Foreskin keratinocyte (primary cell): ENCODE measurements at places on chromosomes 7 and 10.

- DNase-seq: no peak
Measured at GRCh38 chr10:6144406-6145165, 55.8 kb downstream of the RBM17 start.

DNA sequence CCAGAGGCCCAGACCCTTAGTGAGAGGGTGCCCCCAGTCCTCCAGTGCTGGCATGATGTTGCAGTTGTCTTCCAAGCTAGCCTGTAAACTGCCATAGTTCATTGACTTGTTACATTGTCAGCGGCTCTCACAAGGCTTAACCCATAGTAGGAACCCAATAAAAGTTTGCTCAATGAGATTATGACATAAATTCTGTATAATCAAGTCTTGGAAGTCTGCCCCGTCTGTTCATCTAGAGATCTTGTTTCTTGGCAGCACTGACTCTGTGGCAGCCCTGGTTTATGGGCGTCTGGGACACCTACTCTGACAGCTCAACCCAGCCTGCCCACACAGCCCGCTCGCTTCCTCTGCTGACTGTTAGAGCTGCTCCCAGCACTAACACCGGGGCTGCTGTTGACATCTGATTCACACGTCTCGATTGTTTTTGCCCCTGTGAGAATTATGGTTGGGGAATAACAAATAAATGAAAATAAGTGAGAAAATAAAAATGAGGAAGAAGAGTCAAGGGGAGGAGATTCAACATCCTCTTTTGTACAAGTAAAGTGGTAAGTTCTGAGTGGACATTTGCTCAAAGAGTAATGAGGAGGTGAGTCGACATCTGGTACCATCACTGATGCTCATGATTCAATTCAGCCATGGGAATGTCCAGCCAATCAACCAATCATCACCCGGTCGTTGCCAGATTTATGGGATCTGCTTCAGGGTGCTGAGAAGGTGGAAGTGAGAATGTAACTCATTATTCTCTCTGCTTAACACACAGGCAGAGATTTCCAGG, 160.8 kb downstream of the SPAG6 start:
- DNase-seq: no peak

DNA sequence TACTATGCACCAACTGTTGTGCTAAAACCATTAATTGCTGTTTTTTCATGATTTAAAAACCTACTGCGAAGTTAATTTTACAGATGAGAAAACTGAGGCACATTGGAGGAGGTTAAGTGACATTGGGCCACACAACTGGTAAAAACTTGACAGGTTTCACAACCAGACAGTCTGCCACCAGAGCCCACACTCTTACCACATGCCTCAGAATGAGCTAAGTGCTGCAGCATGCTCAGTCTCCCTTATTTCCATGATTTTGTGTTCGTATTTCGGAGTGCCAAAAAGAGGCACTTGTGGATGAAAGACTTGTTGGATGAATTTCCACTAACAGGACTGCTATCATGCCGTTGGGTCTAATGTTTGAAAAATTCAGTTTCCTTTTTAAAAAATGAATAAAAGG, 77.4 kb downstream of the PCLO start:
- no peak for DNase-seq

GRCh38 chr7:20778063-20778721, 8.5 kb downstream of the SP8 start:
- peak; percentile 3 for DNase-seq

DNA sequence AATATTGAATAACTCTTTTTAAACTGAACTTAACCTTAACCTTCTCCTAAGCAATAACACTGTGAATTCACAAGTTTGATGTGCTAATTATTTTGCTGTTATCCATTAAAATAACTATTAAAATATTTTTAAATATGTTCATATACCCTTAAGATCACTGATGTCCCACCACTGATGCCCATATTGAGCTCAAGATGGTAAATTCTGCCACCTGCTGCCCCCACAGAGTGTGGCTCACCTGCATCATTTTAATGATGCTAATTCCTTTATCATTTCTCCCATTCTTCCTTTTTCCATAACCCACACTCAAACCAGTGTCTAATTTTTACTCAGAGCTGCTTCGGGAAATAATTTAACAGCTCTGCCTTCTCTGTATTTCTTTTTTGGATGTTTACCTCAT, 82.3 kb upstream of the ARID5B start:
- no peak for DNase-seq

DNA sequence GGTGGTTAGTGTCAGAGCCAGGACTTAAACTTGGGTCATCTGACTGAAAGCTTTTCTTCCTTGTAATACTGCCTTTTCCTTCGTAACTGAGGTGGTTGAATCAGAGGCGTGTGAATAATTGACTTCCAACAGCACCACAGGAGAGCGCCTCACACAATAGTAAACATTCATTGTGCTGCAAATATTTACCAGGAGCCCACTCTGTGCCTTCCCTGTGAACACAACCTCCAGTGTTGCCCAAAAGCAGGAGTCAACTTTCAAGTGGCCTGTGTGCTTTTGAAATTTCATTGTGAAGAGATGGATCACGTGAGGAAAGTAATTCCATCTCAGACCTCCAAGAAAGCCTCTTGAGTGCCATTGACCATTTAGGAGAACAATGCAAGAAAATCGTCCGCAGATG, 60.2 kb downstream of the ADRA2A start:
- DNase-seq: no peak

- DNase-seq: no peak
Measured at GRCh38 chr10:67776371-67776770, 61.6 kb downstream of the DNAJC12 start.

GRCh38 chr10:6400821-6401465, 179.1 kb downstream of the PRKCQ start:
- no peak for DNase-seq

- peak; percentile 47 for DNase-seq
Measured at GRCh38 chr10:8691498-8692017, 637.1 kb downstream of the GATA3 start.

DNA sequence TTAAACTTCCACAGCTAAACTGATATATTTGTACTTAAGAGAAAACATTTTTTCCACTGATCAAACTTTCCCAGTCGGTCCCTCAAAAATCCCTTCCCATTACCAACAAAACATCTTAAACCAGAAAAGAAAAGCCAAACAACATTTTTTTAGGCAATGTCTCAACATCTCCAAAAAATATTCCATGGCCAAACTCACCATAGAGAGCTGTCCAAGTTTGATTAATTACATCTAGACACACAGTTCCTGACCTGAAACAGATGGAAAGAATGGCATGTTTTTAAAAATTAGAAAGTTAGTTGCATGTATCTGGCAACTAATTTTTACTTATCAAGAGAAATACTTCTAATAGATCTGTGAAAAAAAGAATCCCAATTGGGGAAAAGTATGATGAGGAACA, 95.4 kb downstream of the UBE2H start:
- no peak for DNase-seq

DNA sequence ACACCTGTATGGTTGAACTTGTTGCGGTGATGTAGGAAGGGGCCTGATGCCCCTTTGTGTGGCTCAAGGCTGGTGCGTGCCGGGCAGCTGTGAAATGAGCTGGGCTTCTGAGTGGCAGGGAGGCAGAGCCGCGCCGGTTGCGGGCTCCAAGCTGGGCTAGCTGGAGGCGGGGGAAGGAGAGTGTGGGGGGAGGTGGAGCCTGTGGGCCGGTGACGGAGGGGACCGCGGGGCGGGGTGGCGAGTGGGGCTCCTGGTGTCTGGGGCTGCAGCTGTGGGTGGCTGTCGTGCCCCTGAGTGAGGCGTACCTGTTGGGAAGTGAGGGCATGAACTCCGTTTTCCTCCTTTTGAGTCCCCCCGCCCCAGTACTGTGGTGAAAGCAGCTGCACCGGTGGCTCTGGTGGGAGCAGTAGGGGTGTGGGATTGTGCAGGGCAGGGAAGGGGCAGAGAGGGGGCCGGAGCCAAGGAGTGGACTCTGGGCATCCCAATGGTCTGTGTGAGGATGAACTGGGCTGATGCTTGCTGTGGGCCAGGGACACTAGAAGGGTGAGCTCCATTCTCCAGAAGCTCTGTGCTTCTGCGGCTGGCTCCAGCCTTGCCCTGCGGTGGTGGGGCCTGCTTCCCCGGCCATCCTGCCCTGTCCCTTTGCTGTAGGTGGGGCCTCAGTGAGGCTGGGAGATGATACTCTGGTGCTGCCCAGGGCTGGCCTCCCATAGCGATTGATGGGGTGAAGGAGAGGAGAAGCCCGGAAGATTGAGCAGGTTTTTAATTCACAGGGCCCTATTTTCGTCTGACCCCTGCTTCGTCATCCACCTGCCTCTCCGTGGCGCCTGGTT, 41.7 kb downstream of the INPP5A start:
- DNase-seq: no peak
